ENCODE measurements at places on chromosomes 11 and 22.

DNA sequence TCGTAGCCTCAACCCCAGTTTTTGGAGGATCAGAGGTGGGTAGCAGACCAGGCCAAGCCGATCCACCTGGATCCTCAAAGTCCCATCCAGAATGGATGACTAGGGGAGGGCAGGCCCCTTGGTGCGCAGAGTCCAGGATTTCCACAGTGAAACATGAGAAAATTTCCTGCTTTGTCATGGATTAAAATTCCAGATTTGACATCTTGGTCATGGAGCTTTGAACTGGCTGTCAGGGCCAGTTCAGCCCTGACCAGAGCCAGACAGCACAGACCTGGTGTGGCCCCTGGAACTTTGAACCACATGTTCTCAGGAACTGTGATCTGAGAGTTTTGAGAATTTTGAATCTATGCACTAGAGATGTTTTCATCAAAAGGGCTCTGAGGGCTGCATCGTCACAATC is 177.5 kb downstream of the MN1 start:
- no peak for DNase-seq

- DNase-seq = no peak
These were observed 32.9 kb downstream of the SCUBE1 start for GRCh38 chr22:43310311-43310710.

DNA sequence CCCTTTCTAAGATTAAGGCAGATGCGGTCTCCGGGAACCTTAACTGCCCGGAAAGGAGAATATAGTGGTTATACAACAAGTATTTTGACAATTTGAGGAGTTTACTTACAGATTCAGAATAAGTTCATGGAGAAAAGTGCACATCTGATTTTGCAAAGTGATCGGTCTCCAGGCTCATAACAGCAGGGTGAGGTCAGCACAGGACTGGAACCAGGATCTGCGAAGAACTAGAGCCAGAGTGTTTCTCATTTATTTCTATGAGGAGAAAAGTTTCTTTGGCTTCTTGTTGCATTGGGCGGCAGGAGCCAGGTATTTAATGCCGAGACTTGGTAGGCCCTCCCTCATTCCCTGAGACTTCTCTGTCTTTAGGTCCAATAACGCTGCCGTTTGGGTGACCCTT is 3.7 kb downstream of the ADAMTS15 start:
- DNase-seq = no peak

- DNase-seq = no peak
These were observed 34.6 kb upstream of the CEP126 start for GRCh38 chr11:101880222-101880621.
